ENCODE measurements at places on chromosomes 6 and 20. TPM values are rescaled to one million over a fixed set of nuclear protein-coding genes. Genes with fewer than 3 reads are reported as not detected.

The SYTL3 gene
- 0.85 TPM for total RNA-seq

The CST1 gene
- total RNA-seq, result 48.3 TPM

The DYNLT2 gene
- 0.61 TPM for total RNA-seq

The SERAC1 gene
- 6.7 TPM for total RNA-seq

The HDGFL1 gene
- not detected for total RNA-seq

The NOL4L gene
- total RNA-seq, result 2.1 TPM

The SDC4 gene
- 17.5 TPM for total RNA-seq

The TRIM40 gene
- not detected for total RNA-seq

The UNC93A gene
- total RNA-seq, result not detected

The AMD1 gene
- total RNA-seq, result 82.0 TPM

The BRPF3 gene
- total RNA-seq, result 6.0 TPM

The GABRR1 gene
- total RNA-seq, result not detected

The TNFRSF21 gene
- 15.0 TPM for total RNA-seq

The FOXC1 gene
- 9.4 TPM for total RNA-seq

The MYB gene
- 1.3 TPM for total RNA-seq

The FUT9 gene
- total RNA-seq, result not detected

The MYH7B gene
- 0.08 TPM for total RNA-seq

The NKX2-2 gene
- total RNA-seq, result not detected

The CST2 gene
- not detected for total RNA-seq

The ZHX3 gene
- total RNA-seq, result 7.3 TPM

The KCNS1 gene
- total RNA-seq, result 1.1 TPM

The MRPL2 gene
- 49.9 TPM for total RNA-seq

The APOM gene
- total RNA-seq, result 0.42 TPM

The ADGRF5 gene
- total RNA-seq, result 0.29 TPM

The FKBP1C gene
- 0.98 TPM for total RNA-seq

All from SK-MEL-5 (cell line).